ENCODE measurements at places on chromosomes 2 and 18.
A peak's percentile ranks its signal among the peaks of the same experiment; 100 is the strongest.

GRCh38 chr2:98554116-98554861 is 54.0 kb downstream of the COA5 start:
- DNase-seq, result no peak

DNA sequence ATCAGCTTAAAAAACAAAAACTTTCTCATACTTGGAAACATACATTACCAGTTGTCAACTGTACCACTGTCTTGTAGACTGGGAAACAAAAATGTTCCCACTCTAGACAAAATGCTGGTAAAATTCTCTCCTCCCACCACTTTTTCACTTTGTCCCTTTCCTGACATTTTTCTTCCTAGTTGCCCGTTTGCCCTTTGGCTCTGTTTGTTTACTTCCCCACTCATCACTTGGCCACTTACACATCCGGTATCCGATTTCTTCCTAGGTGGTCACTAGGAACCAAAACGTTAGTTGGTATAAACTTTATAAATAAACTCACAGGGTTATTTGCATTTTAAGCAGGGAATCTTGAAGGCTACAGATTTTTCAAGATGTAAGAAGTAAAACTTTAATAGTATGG is 84.9 kb downstream of the METTL4 start:
- DNase-seq, result no peak

DNA sequence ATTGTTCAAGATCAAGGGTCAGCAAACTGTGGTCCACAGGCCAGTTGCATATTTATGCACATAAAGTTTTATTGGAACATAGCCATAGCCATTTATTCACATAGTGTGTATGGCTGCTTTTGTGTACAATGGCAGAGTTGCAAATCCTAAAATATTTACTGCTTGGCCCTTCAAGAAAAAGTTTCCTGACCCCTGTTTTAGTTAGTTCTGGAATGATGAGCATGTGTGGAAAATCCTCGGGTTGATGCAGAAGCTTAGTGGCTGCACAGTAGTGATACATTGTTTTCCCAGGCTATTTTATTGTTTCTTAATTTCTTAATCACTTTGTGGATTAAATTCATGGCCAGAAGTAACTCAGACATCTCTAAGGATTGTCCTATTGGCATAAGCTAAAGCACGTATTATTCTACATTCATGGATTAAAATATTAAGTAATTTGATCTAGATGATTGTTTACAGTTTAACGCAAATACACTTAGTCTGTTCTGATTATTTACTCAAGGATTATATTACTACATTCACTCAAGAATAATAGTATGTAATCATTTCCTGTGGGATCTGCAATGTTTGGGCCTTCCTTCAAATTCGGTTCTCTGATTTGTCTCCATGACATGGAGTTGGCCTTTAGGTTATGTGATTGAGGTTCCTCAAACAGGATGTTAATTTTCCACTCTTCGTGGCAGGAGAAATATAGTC is 165.5 kb downstream of the TMEM247 start:
- DNase-seq, result no peak

DNA sequence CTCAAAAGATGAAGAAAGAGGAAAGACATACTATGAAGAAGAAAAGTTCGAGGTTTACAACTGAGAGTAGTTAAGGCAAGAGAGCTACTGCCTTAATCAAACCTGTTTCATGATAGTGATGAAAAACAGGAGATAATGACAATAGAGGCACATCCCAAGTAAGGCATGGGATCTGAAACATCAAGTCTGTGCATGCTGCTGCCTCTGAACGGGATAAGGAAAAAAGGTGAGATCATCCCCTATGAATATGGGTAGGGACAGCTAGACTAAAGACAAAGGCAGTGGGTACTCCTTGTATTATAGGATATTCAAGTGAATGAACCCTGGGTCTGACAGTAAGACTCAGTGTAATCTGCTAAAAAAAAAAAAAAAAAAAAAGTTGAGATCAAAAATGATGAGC is 3.0 kb downstream of the EXOC6B start:
- DNase-seq, result no peak

GRCh38 chr2:120580709-120581108 is 155.0 kb upstream of the GLI2 start:
- no peak for DNase-seq

GRCh38 chr2:161954103-161954502 is 119.9 kb downstream of the DPP4 start:
- peak; percentile 98 for DNase-seq

DNA sequence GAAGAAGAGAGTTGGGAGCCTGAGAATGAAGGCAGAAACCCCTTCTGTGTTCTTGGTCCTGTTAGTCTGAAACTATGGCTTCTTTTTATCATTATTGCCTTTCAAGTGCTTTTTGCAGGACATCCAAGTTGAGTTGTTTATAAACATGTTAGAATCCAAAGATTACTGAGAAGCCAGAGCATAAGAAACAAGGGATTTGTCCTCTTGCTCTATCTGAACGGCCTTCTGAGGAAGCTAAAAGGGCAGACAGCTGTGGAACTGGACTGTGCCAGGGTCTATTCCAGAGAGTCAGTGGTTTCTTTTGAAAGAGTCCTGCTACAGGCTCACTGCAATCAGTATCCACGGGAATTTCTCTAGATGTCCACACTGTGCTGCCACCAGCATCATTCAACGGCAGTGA is 86.6 kb downstream of the ARHGAP28 start:
- no peak for DNase-seq

DNA sequence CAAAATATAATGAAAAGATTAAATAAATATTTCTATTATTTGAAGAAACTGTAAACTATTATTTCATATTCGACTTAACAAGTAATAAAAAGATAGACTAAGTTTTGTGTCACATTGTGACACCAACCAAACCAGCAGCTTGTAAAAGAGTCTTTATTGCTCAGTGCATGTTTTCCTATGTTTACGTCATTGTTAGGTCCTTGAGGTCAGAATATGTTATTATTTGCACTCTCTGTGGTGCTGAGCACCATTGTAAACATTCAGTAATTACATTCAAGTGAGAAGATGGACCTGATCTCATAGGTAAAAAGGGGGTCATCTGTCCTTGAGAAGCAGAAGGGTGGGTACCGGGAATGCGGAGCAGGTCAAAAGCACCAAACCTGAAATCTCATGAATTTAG is 1999.1 kb upstream of the CELF4 start:
- no peak for DNase-seq

DNA sequence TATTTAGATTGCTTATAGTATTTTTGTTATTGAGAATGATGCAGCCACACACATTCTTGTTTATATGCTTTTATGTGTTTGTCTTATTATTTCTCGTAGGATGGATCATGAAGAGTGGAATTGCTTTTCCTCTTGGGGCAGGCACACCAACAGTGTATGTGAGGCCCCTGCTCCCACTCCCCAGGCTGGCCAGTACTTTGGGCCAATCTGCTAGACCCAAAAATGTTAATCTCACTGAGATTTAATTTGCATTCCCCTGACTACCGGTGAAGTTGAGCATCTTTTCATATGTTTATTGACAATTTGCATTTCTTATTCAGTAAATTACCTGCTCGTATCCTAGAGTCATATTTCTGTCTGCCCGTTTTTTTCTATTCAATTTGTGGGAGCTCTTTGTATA is 4.7 kb upstream of the MYCN start:
- DNase-seq, result no peak

- no peak for DNase-seq
Observed at GRCh38 chr2:15890936-15891905, 49.1 kb upstream of the MYCN start.

DNA sequence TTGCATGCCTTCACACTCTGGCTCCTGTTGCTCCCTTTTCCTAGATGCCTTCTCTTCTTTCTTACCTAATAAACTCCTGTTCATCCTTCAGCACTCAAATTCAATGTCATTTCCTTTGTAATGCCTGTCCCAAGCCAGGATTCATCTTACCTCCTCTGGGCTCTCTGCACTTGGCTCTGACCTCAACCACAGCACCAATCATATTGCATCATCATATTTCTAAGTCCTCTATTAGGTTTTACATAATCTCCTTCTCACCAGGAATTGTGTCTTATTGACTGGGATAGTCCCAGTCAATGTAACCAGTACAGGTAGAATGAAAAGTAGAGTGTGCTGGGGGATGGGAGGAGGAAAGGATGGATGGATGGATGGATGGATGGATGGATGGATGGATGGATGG is 187.1 kb downstream of the NRP2 start:
- no peak for DNase-seq

DNA sequence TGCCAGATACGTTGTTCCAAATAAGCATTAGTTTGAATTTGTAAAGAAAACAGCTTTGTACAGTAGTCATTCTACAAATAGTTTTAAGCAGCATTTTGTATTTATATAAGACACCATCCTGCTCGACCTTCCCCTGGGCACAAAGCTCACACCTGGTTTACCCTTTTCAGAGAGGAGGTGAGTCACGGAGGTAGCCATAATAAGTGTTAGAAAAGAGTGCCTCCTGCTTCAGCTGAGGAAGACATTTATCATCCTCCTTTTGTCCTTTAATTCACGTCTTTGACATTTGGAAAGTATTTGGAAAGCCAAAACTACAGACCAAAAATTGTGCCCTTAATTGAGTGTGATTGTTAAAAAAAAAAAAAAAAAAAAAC is 6.8 kb downstream of the RAB12 start:
- DNase-seq, result no peak

DNA sequence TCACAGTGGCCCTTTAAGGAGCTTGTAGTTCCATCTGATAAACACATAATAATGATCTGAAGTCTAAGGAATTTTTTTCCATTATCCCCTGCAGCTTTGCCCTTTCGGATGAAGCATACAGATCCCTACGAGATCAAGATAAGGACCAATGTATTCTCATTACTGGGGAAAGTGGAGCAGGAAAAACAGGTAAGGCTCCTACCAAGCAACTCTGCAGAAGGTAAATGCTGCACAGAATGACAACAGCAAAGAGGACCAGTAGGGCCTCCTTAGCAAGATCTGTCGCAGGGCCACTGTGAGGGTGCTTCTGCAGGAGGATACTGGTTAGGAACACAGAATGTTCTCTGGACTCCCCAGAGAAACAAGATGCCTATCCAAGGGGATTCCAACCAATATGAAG is 84.6 kb downstream of the MYO1B start:
- DNase-seq, result no peak

GRCh38 chr2:10169581-10169980 is 47.0 kb downstream of the RRM2 start:
- DNase-seq, result no peak

GRCh38 chr2:68811364-68811763 is 59.8 kb downstream of the BMP10 start:
- no peak for DNase-seq

DNA sequence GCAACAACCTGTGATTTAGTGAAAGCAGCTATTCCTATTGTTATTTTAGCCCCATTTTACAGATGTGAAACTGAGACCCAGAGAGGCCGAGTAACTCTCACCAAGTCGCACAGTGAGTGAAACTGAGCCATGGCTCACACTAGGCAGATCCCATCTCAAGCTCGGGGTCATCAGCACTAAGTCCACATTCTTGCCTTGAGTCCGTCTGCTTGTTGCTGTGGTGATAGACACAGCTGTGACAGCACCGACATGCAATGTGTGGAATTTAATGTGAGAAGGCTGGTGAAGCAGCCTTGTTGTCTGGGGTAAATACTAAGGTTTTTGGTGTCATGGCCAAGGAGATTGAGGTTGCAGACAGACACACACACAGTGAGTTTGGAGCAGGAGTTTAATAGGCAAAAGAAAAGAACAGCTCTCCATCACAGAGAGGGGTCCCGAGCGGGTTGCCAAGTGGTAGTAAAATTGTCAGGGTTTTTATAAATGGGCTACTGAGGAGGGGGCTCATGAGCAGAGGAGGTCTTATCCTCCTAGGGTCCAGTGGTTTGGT is 40.2 kb upstream of the GMCL1 start:
- DNase-seq, result no peak

- no peak for DNase-seq
Observed at GRCh38 chr2:181952404-181953226, 33.0 kb upstream of the PPP1R1C start.

DNA sequence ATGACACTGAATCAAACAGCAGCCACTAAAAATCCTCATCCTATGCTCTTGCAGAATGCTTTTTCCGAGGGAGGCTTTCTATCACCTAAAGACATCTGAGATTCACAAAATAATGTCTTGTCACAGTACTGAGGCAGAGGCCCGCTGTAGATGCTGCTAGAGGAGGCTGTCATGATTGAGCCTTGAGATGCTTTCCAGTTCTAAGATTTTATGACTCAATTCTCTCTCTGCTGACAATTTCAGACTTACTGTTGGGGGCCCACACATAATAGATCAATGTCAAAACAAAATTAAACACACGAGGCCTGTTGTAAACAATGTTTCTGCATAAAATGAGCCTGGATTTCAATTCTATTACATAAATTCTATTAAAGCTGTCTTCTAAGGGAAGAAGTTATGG is 132.7 kb upstream of the ARL4C start:
- DNase-seq, result no peak

Measured in NCI-H1694 (cell line).